ENCODE measurements at places on chromosomes 1 and 21.
A peak's percentile ranks its signal among the peaks of the same experiment; 100 is the strongest.

DNA sequence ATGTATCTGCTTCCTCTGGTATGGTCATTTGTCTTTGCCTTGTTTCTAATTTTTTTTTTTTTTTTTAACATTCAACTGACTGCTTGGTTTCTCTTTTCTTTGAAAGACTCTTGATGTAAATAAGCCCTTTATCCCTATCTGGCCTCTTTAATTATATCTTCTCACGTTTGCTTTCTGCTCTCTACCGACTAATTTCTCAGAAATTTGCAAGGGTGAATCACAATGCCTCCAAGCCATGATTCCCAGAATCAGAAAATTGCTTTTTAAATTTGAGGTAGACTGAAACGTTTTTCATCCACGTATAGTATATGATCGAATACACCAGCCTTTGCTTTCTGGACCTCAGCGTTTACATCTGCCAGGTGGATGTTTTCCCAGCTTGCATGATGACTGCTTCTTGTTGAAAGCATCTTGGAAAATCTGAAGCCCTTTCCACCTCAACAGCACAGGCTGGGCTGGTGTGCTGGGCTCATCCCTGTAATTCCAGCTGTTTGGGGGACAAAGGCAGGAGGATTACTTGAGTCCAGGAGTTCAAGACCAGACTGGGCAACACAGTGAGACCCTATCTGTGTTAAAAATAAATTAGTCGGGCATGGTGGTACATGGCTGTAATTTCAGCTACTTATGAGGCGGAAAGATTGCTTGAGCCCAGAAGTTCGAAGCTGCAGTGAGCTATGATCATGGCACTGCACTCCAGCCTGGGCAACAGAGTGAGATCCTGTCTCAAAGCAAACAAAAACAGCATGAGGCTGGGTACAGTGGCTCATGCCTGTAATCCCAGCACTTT is 35.0 kb upstream of the GPR137B start:
- no peak for DNase-seq

GRCh38 chr1:54391450-54392209 is 14.6 kb downstream of the SSBP3 start:
- DNase-seq: no peak

DNA sequence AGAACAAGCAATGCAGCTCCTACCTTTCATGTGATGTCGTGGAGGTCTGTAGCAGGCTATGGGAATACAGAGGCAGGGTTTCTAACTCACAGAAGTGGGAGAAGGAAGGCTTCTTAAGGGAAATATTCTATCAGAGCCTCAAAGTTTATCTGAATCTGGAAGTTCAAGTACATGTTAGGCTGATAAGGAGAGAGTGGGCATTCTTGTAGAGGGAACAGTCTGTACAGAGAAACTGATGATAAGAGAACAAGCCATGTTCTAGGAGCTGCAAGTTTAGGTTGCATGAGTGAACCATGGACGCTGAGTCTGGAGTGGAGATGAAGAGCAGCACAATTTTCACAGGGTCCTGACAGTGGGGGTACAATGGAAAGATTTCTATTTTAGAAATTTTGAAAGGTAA is 344.0 kb downstream of the CHRM3 start:
- DNase-seq: no peak

GRCh38 chr1:59485171-59485570 is 188.3 kb downstream of the FGGY start:
- DNase-seq: no peak

GRCh38 chr21:14405225-14405624 is 22.3 kb upstream of the HSPA13 start:
- DNase-seq: no peak

GRCh38 chr1:93288558-93288957 is 57.1 kb upstream of the DR1 start:
- no peak for DNase-seq

GRCh38 chr1:63034256-63034655 is 250.3 kb downstream of the ATG4C start:
- no peak for DNase-seq

- no peak for DNase-seq
These were observed 37.2 kb downstream of the CAMSAP2 start for GRCh38 chr1:200775850-200776249.

GRCh38 chr1:23177438-23178380 is 9.1 kb upstream of the LUZP1 start:
- DNase-seq: peak; percentile 85

GRCh38 chr1:1157914-1158710 is 15.6 kb upstream of the TTLL10 start:
- peak; percentile 47 for DNase-seq

DNA sequence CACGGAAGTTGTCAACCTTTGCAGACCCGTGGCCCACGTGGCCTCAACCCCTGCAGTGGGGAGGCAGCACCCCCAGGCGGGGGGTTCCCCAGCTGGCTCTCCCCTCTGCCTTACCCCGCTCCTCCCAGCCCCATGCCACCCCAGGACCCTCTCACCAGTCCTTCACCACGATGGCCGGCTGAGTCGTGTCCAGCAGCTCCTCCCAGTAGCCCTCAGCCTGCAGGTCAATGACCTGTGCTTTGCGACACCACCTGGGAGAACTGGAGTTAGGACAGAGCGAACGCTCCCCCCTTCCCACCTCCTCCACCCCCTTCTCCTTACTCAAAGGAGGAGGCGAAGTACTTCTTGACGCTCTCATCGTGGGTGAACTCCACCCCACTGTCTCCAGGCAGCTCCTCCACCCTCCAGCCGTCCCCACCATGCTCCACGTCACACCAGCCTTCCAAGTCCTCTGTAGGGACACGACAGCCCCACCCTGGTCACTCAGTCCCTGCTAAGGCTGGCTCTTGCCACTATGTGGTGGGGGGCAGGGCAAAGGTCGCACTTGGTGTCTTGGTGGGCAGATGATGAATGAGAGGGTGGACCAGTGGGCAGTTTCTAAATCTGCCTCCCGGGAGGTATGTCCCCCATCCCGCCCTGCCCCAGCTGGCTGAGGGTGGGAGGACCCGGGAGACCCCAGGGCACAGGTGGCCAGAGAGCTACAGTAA is 4.5 kb downstream of the FBXO2 start:
- DNase-seq: no peak

- DNase-seq: no peak
These were observed 694 bp upstream of the PDIK1L start for GRCh38 chr1:26110731-26111529.

DNA sequence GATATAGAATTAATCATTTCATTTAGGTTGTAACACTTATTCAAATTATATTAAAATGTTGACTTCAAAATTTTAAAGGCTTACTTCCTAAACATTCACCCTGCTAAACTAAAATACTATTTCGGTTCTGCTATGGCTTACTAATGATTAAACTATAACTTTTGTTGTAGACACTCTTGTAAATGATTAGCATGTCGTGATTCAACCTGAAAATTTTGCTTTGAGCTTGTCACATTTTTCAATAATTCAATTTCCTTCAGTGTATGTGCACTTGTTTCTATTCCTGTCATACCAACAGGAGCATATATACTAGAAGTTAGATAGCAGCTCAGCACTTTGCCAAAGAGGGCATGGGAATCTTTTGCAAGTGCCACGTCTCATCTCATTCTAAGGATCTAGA is 1018.8 kb downstream of the AMY1C start:
- no peak for DNase-seq

- DNase-seq: peak; percentile 36
These were observed 956 bp downstream of the CPLANE2 start for GRCh38 chr1:16235944-16236510.

DNA sequence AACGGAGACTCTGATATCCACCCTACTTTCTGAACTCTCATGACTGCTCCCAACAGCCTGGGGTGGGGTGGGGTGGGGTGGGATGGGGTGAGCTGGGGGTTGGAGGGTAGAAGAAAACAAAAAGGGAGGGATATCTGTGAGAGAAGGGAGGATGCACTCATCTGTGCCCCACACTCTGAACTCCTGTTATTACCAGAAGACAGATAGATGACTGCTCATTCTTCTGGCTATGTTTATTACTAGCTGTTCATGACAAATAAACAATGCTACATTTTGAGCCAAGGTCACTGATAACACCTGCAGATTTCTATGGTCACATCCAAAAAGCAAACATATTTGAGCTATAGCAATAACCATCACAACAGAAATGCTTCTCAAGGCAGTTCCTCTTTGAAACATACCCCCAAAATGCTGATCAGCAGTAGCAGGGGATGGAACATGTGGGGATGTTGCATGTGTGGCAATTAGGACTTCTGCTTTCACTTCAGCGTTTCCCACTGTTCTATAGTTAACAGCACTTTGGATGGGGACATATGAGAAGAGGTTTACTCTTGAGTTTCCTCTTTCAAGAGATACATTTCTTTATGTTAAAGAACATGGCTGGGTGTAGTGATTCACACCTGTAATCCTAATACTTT is 43.3 kb downstream of the GPR3 start:
- DNase-seq: no peak

- no peak for DNase-seq
These were observed 43.6 kb downstream of the ACKR1 start for GRCh38 chr1:159248311-159248710.

GRCh38 chr1:31760471-31761470 is 3.4 kb downstream of the ADGRB2 start:
- DNase-seq: peak; percentile 53

DNA sequence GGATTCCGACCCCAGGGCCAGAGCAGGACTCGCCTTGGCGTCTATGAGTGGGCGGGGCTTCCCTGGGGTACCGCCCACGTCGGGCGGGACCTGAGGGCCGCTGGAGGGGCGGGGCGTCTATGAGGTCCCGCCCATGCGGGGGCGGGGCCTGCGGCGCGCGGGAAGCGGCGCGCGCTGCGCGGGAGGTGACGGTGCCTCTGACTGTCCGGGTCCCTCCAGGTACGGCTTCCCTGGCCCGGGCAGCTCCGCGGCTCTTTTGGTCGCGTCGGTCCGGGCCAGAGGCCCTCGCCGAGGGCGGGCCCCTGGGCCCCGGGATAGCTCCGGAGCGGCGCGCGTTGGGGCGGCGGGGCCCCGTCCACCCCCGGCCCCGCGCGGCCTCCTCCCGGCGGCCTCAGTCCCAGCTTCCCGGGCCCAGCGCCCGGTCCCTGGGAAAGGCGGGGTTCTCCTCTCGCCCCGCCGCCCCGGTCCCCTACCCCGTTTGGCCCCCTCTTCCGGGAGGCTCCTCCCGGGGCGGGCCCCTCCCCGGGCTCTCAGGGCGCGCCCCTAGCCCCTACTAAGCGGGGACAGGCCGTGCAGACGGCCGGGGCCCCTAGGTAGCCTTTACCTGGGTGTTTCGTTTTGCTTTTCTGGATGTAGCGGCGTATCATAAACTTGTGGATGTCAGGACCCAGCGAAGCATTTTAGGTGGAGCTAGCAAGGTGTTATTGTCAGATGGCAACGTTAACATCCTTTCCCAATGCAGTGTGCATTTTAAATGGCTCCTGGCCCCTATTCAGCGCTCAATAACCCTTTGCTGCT is at the start of gene CHAF1B:
Gene CHAF1B (plus strand): TSS at position 160 of the 798 bp plus-strand sequence. CDS start 745 bp downstream, outside the sequence.
- peak; percentile 63 for DNase-seq

- no peak for DNase-seq
These were observed 540.8 kb downstream of the BRINP3 start for GRCh38 chr1:189936861-189937260.

DNA sequence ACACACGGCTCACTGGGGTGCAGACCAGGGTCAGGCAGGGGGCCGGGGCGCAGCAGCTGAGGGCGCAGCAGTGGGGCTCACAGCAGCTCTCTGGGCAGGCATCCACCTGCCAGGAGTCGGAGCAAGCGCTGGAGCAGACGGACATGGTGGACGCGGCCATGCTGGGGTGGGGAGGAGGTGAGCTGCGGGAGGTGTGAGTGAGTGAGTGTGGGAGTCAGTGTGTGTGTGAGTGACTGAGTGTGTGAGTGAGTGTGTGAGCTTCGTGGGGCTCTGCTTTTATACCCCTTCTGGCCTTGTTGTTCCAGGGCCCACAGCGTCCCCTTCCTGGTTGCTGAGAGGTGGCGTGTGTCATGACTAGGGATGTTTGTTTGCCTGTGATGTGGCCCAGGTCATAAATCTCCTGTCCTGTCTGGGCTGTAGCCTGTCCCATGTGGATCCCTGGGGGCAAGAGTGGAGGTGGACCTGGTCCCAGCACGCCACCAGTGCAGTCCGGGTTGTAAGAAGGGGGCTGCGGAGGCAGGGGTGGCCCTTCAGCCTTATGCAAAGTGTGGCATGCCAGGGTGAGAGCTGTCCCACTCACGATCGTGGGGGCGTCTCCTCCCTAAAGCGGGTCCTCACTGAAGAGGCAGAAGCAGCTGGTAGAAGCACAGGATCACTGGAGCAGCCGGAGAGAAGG is at the start of gene KRTAP10-1:
Gene KRTAP10-1 (minus strand): TSS at position 205 of the 676 bp plus-strand sequence. CDS start 45 bp downstream, at position 160.
- DNase-seq: no peak

DNA sequence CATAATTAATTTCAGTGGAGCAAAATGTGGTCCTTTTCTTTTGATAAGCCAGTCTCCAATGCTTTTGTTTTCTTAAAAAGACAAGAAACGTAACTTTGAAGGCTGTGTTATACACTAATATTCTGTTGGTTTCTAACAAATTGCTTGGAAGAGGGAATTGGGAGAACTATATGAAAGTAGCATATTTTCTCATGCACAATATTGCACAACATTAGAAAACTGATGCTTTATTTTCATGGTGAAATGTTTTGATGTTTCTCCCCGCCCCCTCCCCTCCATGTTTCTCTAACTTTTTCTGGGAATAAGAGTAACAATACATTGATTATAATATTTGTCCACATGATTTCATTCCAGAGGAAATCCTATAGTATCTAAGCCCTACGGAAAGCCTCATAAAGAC is 115.4 kb downstream of the OLFML2B start:
- DNase-seq: no peak

- no peak for DNase-seq
These were observed 283.0 kb downstream of the PAPPA2 start for GRCh38 chr1:176745945-176746344.

DNA sequence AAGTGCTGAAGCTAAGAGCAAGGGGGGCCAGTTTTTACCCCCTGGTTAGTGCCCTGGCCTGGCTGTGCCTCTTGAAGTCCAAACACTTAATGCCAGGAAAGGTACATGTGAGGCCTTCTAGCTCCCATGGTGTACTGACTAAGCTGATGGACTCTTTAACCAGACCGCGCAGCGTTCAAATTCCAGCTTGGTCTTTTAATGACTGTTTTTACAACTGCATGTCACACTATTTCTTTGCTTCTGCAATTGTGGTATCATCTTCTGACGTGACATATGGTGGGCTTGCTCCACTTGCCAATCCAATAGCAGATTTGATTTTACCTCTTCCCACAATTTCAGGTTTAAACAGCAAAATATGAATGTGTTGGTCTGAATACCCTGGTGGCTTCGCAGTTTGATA is 197.3 kb downstream of the HUNK start:
- no peak for DNase-seq

DNA sequence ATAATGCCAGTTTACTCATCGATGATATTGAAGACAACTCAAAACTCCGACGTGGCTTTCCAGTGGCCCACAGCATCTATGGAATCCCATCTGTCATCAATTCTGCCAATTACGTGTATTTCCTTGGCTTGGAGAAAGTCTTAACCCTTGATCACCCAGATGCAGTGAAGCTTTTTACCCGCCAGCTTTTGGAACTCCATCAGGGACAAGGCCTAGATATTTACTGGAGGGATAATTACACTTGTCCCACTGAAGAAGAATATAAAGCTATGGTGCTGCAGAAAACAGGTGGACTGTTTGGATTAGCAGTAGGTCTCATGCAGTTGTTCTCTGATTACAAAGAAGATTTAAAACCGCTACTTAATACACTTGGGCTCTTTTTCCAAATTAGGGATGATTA is 13.7 kb downstream of the GGPS1 start:
- DNase-seq: no peak

GRCh38 chr1:155184835-155185782 is 11.5 kb downstream of the TRIM46 start:
- DNase-seq: no peak

- DNase-seq: no peak
These were observed 5.2 kb upstream of the PRR9 start for GRCh38 chr1:153212201-153212600.
